Omental fat pad (tissue), 4 donors: ENCODE measurements at places on chromosomes 2 and 18. TPM values are rescaled to one million over a fixed set of nuclear protein-coding genes. Genes with fewer than 3 reads are reported as not detected.

Gene SERPINB4
- not detected for total RNA-seq

Gene MPV17
- 66.1 TPM for total RNA-seq

Gene ABCA12
- not detected for total RNA-seq

Gene LRRC30
- not detected for total RNA-seq

Gene HTR2B
- 0.48 TPM for total RNA-seq

Gene CACNB4
- 5.4 TPM for total RNA-seq

GRCh38 chr2:58794916-58795315 is 553.8 kb upstream of the FANCL start:
- no peak for DNase-seq

DNA sequence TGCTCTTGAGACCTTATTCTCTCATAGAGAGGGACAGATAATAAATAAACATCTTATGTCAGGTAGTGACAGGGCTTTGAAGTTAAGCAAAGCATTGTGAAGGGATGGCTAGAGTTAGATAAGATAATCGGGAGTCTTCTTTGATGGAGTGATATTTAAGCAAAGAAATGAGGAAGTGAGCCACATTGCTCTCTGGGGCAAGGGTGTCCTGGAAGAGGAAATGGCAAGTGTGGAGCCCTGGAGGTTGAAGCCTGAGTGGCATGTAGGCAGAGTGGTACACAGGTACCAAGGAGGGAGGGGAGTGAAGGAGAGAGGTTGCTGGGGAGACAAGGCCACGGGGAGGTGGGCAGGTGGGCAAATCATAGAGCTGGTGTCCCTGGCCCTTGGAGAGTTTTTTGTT is 110.2 kb downstream of the CTAGE1 start:
- DNase-seq, result no peak

- DNase-seq, result no peak
These were observed 1269.4 kb upstream of the CHAC2 start for GRCh38 chr2:52498077-52498750.

DNA sequence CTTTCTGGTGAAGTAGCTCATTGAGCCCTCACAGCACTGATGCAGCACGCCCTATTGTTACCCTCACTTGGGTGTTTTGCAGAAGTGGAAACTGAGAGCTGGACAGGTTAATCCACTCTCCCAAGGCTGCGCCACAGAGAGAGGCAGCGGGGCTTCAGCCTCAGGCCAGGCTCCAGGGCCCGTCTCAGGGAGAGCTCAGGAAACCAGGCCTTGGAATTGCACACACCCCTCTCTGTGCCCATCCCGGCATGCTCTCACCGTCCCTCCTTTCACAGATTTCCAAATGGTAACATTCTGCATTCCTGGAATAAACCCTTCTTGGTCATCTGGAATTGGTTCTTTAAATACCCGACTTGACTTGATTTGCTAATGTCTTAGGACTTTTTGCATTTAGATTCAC is 51.5 kb downstream of the TWIST2 start:
- no peak for DNase-seq

- no peak for DNase-seq
These were observed 1081.6 kb downstream of the CNTNAP5 start for GRCh38 chr2:125106710-125107109.

GRCh38 chr2:121135168-121135853 is 149.7 kb downstream of the TFCP2L1 start:
- no peak for DNase-seq

DNA sequence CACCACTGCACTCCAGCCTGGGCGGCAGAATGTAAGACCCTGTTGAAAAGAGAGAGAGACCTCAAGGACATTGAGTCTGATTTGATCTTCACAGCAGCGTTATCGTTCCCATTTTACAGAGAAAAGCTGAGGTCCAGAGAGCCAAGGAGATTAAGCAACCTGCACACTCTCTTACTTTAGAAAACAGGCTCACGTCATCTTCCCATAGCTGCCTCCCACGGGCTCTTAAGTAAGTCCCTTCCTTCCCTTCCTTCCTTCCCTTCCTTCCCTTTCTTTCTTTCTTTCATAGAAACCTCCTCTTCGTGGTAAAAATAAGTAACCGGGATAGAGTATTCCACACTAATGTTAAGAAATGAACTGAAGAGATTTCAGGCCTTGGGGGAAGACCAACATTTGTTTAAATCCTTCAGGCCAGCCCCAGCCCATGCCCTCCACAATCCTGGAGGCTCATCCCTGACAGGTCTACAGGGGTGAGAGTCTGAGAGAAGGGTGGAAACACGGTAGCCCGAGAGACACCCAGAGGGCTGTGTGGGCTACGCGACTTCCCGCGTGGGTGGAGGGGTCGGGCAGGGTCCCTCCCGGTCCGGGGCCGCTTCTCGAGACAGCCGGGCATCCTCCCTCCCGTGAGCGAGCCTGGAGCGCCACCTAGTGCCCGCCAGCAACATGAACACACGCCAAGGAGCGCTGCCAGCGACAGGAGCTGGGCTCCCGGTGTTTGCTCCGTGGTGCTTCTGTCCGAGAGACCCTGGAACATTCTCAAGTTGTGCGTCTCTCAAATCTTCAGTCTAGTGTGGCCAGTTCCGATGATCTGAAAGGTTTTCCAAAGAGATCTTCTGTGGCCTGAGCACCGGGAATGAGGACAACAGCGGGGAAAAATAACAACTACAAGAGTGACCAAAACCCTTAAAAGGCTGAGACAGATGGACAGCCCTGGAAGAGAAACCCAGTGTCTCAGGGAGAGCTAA is 160.3 kb downstream of the INO80D start:
- peak; percentile 57 for DNase-seq

- no peak for DNase-seq
These were observed 40.0 kb upstream of the ACKR3 start for GRCh38 chr2:236529606-236530005.

DNA sequence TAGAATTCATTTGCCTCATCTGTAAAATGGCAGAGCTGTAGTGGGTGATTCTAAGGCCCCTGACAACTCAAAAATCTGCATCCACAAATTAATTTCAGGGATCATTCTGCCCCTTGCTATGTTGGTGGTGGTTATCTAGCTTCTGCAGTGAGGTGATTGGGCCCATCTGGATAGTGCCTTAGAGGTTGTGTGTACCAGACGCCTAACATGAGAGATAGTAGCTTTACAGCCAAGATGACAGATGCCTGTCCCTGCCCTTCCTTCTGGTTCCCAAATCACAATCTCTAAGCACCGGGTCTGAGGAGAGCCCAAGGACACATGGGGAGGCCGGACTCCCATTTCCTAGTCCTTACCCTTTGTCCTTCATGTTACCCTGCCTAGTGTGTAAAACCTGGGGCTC is 51.1 kb upstream of the TNP1 start:
- no peak for DNase-seq

- no peak for DNase-seq
These were observed 87.8 kb upstream of the UPP2 start for GRCh38 chr2:158013891-158014290.

- no peak for DNase-seq
These were observed 58.2 kb downstream of the ICOS start for GRCh38 chr2:203994735-203995134.
